ENCODE measurements at places on chromosomes 6 and 20.

GRCh38 chr6:53679446-53679933 is 13.9 kb upstream of the KLHL31 start:
- no peak for DNase-seq

DNA sequence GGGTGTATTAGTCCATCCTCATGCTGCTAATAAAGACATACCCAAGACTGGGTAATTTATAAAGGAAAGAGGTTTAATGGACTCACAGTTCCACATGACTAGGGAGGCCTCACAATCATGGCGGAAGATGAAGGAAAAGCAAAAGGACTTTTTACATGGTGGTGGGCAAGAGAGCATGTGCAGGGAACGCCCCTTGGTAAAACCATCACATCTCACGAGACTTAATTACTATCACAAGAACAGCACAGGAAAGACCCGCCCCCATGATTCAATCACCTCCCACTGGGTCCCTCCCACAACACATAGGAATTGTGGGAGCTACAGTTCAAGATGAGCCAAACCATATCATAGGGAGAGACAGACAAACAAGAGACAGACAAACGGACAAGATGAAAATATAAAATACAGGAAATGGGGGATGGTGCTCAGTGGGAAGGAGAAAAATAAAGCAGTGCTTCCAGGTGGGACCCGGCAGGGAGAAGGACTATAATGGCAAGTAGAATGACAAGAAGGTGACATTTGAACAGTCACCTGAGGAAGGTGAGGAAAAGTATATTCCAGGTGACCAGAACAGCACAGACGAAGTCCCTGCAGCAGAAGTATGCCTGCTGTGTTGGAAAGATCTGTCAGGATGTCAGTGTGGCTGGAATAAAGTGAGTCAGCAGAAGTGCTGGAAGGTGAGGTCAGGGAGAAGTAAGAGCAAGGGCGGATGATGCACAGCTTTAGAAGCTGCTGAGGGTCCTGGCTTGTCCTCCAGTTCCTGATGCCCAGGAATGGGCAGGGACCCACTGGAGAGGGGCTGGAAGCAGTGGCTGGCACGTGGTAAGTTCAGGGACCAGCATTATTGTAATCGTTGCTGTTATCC is 61.1 kb downstream of the SLC2A10 start:
- DNase-seq: no peak

DNA sequence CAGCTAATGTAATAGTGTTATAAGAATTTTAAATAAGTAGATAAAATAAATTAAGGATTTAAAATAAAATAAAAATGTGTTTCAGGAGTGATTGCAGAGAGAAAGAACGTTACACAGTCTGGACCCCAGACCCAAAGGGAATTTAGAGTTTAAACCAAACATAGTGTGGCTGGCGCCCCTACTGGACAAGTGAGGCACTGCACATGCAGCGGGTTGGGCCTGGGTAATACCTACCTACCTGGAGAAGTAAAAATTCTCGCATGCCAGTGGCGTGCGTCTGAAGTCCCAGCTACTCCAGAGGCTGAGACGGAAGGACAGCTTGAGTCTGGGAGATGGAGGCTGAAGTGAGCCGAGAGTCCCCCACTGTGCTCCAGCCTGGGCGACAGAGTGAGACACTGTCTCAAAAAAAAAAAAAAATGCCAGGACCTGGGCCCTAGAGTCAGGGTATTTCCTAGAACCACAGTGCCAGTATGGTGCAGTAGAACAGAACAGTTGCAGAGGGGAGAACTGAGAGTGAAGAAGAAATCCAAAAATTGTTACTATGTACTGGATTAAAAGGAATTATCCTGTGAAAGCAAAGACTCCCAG is 71.4 kb upstream of the TCF21 start:
- peak; percentile 9 for DNase-seq

DNA sequence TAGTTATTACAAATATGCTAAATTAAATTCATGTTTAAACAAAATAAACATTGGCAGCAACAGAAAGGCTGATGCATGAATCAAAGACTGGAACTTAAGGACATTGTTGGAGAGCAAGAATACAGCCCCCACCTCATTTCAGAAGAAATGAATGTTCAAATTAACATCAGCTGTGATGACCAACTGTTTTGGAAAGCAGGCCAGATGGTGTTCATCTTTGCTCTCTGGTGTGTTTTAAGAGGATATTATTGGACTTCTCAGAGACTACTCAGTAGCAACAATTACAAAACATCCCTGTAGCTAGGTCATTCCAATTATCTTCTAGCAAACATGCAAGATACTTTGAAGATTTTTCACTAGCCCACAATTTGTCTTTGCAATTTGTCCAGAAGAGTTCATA is 118.6 kb upstream of the DOK5 start:
- DNase-seq: no peak

DNA sequence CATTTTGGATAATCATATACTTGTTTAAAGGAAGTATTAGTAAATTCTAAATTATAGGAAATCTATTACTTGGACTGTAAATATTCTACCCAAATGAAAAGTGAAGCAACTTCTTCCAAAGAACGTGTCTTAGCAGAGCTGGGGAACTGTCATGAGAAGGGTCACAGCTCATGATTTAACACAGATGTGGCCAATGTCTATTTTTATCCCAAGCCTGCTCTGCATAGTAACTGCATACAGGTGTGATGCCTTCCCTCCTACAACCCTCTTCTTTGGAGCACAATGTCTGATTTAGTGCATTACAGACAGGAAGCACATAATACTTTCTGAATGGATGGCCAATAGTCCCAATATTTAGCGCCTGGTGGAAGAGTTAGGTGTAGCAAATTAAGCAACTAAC is 138.7 kb upstream of the THEMIS start:
- DNase-seq: no peak

- DNase-seq: no peak
Measured at GRCh38 chr6:111228094-111228493, 140.8 kb downstream of the SLC16A10 start.

DNA sequence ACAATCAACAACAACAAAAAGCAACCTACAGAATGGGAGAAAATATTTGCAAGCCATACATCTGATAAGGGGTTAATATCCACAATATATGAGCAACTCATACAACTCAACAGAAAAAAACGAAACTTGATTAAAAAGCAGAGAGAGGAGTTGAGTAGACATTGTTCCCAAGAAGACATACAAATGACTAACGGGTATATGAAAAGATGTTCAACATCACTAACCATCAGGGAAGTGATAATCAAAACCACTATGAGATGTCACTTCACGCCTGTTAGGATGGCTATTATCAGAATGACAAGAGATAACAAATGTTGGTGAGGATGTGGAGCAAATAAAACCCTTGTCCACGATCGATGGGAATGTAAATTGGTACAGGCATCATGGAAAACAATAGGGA is 145.9 kb downstream of the NRN1 start:
- DNase-seq: no peak

- no peak for DNase-seq
Measured at GRCh38 chr6:84908304-84908904, 144.0 kb upstream of the TBX18 start.

DNA sequence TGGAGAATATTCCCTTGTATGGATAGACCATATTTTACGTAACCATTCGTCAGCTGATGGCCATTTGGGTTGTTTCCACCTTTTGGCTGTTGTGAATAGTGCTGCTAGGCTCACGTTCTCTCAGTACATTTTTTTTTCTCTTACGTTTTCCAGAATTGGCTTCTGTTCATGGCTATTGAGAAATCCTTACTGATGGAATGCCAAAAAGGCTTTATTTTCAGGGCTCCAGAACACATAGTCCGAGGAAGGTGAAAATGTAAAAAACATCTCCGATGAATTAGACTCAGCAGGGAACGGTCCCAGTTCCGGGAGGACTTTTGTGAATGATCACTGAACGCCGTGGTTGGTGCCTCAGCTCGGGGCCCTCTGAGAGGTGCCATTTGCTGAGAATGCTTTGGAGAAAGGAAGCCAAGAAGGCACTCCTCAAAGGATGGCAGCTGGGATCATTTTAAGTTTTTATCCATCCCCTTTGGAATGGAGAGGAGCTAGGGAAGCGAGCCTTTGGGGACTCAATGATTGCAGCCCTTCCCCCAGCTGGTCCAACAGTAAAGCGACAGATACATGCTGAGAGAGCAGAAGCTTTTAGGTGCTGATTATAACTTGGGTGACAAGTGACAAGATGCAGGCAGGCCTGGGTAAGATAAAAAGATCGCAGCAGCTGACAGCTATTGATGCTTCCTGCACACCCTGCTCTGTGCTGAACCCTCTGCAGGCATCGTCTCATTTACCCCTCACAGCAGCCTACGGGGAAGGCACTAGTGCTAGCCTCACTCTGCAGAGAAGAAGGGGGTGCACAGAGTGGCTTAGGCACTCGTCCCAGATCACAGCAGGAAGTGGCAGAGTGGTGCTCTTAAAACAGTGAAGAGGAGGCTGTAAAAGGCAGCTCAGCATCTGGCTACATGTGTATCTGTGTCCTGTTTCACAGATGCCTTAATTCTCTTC is 133.4 kb upstream of the KCNG1 start:
- no peak for DNase-seq

- DNase-seq: no peak
Measured at GRCh38 chr20:52783769-52784168, 188.4 kb upstream of the TSHZ2 start.

GRCh38 chr20:10672624-10673127 is 1.1 kb downstream of the JAG1 start:
- DNase-seq: no peak

GRCh38 chr6:37354526-37355384 is 972 bp downstream of the RNF8 start:
- DNase-seq: peak; percentile 20
